Activated CD4-positive, alpha-beta T cell treated with anti-CD3 and anti-CD28 coated beads, Interleukin-2, amount 50 U/mL, for 48 hours (primary cell): ENCODE measurements at places on chromosomes 4 and X.

DNA sequence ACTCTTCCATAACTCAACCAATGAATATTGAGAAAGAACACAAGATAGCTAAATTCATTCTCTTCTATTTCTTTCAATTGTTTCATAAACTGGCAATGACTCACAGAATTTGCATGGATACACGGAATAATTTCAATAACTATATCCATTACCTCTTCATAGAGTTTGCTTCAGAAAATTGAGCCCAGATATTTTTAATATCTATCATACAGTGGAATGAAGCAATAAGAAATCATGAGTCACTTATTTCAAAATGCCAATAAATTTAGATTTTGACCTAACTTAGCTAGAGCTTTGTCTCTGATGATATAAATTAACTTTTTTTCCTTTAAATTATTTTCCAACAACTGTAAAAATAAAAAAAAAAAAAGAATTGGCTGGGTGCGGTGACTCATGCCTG, 22.2 kb upstream of the MANBA start:
- DNase-seq, result no peak

- peak; percentile 7 for DNase-seq
Observed at GRCh38 chrX:23742174-23742696, 841 bp downstream of the ACOT9 start.

DNA sequence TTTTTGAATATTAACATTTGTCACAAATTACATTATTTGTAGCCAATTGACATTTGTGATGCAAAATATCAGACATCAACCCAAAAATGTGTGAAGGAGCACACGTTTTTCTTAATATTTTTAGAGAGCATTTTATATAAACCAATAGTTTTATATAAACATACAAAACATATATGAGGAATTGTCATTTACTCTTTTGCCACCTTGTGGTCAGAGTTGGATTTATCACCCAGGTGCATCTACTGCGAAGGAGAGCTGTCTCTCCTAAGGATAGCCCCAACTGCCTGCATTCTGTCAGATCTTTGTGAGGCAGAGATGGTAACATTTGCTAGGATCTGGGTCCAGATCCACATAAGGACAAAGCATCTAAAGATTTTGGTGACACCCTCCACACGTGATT, 2.5 kb upstream of the USP27X start:
- peak; percentile 11 for DNase-seq

- no peak for DNase-seq
Observed at GRCh38 chrX:139971394-139971749, 6.1 kb upstream of the CXorf66 start.

DNA sequence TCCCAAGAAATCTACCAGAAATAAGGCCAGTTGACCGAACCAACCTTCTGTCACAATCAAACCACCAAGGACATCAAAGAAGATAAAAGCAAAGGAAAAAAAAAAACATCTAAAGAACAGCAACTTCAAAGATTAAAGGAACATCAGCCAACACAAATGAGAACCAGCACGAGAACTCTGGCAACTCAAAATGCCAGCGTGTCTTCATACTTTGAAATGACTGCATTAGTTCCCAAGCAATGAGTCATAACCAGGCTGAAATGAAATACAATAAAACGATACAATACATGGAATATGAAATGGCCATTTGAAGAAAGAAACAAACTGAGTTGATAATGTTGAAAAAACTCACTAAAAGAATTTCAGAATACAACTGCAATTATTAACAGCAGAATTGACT, 611.6 kb upstream of the GRIA3 start:
- no peak for DNase-seq

DNA sequence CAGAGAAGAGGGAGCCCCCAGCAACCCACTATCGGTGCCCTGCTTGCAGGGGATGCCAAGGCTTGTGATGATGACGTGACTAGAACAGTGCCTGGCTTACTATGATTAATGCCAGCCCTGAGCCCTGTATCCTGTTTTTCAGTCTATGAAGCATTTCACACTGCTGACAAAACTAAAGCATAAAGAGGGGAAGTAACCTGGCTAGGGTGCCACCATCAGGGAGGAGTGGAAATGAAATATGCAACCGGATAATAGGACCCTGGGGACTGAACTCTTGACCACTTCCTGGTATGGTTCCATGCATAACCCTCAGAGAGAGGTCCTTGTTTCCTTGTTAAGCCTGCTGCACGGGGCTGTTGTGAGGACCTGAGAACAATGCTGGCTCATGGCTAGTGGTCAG, 50.3 kb downstream of the MED28 start:
- no peak for DNase-seq

DNA sequence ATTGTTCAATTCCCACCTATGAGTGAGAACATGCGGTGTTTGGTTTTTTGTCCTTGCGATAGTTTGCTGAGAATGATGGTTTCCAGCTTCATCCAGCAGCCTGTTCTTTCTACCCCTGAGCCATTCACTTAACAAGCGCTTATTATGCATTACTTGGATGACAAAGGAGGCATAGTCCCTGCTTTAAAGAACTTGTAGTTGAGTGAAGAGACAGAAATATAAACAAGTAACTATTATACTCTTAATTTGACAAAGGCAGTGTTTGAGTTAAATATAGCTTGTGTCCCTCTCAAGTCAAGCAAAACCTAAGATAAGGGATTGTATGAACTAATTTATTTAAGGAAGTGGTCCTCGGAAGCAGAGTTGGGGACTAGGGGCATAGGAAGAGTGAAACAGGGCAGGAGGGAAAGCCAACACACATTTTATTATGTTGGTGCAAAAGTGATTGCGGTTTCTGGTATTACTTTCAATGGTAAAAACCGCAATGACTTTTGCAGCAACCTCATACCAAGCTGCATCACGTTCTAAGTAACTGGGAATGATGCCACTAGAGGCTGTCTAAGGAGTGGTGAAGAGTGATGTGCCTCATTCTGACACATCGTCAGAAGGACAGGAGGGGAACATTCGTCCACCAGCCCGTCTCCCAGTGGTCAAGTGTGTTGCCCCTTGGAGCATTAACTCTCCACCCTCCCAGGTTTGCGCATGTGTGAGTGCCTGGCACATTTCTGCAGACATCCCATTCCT, 41.8 kb downstream of the QDPR start:
- DNase-seq, result no peak

GRCh38 chrX:41245641-41246040, 88.3 kb upstream of the DDX3X start:
- no peak for DNase-seq

GRCh38 chrX:48934581-48935300, 15.9 kb upstream of the PIM2 start:
- no peak for DNase-seq

- no peak for DNase-seq
Observed at GRCh38 chr4:36320117-36320896, 38.9 kb downstream of the DTHD1 start.

- DNase-seq, result no peak
Observed at GRCh38 chr4:24126776-24127175, 236.9 kb upstream of the PPARGC1A start.

GRCh38 chr4:135353008-135353407, 1151.4 kb upstream of the PABPC4L start:
- no peak for DNase-seq

DNA sequence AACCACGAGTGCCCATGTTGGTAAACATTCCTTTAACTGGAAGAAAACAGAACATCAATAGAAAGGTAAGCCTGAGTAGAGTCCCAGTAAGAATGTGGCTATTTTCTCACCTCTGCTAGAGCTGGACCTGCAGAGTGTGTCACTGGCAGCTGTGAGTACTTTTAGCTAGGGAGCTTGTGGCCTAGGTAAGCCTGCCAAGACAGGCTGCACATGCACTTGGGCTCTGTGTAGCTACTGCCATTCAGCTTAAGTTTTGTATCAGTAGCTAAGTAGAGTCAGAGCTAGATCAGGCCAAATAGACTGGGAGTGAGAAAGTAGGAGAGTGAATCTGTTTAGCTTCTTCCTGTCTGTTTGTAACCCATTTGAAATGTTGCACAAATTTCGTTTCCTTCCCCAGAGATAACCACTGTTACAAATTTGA, 35.3 kb downstream of the RBPJ start:
- DNase-seq, result no peak

DNA sequence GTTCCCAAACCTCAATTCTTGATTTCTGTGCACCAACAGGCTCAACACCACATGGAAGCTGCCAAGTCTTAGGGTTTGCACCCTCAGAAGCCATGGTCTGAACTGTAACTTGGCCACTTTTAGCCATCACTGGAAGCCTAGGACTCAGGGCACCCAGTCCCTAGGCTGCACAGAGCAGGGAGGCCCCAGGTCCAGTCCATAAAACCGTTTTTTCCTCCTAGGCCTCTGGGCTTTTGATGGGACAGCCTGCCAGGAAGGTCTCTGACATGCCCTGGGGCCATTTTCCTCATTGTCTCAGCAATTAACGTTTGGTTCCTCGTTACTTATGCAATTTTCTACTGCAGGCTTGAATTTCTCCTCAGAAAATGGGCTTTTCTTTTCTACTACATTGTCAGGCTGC, 1259.6 kb downstream of the RAPGEF2 start:
- no peak for DNase-seq

GRCh38 chr4:184851200-184851541, 25.4 kb upstream of the ACSL1 start:
- no peak for DNase-seq

GRCh38 chr4:101171747-101172146, 175.6 kb downstream of the PPP3CA start:
- no peak for DNase-seq
